ENCODE measurements at places on chromosomes 3 and 15.

DNA sequence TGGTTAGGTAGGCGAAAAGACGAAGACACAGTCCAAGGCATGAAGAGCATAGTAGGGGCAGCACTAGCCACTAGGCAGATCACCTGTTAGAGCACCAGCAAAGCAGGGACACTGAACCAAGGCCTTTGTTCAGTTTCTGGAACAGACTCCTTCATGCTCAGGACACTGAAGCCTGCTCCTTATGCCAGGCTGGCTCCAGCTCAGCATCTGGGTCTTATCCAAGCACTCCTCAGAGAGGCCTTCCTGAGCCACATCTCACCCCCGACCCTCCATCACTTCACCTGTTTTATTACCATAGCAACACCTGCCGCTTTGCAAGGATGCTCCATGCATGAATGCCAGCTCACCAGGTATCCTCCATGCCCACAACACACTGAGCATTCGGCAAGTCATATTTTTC is 206.3 kb upstream of the CHRNA7 start:
- DNase-seq = no peak

DNA sequence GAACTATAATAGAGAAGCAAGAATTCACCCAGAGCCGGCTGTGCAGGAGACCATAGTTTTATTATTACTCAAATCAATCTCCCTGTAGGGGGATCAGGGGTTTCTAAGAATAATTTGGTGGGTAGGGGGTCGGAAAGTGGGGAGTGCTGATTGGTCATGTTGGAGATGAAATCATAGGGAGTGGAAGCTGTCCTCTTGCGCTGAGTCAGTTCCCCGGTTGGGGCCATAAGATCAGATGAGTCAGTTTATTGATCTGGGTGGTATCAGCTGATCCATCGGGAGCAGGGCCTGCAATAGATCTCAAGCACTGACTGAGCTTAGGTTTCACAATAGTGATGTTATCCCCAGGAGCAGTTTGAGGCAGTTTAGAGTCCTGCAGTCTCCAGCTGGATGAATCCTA is 97.0 kb upstream of the SNRPN start:
- no peak for DNase-seq

GRCh38 chr15:62647843-62648505 is 394.6 kb upstream of the TPM1 start:
- DNase-seq = no peak

- DNase-seq = no peak
Observed at GRCh38 chr3:38332201-38332600, 14.4 kb upstream of the XYLB start.

DNA sequence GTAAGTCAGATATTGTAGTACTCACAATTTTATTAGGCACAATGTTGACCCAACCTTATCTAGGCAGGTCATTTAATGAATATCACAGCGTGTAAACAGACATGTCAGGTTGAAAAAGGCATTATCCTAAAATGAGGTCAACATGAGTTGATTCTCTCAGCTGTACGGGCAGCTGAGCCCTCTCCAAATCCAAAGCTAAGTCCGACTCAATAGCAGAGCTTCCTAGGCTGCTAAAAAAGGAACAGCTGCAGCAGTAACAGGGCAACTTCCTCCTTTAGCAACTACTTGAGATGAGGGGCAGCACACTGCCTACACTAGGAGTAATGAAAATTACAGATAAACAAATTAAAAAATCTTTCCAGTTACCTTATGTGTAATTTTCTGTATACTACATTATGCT is 189.2 kb downstream of the CADM2 start:
- no peak for DNase-seq

DNA sequence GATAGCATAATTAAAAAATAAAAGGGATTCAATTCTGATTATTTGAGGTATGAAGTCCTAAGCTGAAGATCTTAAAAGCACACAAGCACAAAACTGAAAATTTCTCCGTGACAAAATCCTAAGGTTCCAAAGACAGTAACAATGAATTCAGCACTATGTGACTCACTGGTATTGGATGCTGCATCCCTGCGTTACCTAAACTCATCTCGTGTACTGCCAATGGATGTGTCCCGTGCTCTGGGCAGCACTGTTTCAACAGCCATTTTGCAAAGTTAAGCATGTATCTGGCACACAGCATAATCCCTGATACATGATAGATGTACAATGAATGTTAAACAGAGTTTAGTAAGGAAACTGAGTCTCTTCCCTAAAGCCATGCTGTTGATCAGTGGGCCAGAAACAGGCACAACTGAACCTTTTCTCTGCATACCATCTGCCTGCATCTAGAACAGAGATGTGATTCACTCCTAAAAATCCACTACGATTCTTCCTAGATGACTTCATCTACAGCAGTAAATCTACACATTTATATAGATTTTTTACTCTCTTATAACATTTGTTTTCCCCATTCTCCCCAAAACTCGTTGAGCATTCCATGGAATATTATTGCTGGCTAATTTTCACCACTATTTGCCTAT is 14.3 kb downstream of the SUCLG2 start:
- no peak for DNase-seq

DNA sequence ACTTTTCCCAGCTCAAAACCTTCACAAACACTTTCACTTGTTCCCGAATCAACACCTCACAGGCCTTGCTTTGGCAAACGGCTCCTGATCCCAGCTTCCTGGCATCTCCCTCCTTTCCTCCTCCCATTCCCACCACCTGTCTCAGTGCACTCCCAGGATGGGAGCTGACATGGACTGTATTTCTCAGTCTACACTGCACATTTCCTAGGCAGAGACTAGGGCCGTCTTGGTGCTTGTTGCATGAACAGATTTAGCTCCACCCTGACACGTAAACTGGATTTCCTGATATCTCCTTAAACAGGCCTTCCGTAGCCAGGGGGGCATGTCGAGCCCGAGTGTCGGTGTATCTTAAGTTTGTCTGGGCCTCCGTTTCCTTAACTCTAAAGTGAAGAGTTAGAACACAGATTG is 790 bp upstream of the WHAMM start:
- DNase-seq = peak; percentile 6

GRCh38 chr15:99845009-99845408 is 111.8 kb upstream of the LYSMD4 start:
- no peak for DNase-seq

GRCh38 chr3:78977073-78977472 is 790.7 kb downstream of the ROBO1 start:
- DNase-seq = no peak

GRCh38 chr3:156161172-156161571 is 40.8 kb downstream of the KCNAB1 start:
- no peak for DNase-seq
